ENCODE measurements at places on chromosomes 1 and 21.

GRCh38 chr1:234316937-234317336 is 56.3 kb upstream of the COA6 start:
- DNase-seq, result no peak

- DNase-seq, result no peak
Observed at GRCh38 chr1:82343381-82343780, 542.6 kb downstream of the ADGRL2 start.

DNA sequence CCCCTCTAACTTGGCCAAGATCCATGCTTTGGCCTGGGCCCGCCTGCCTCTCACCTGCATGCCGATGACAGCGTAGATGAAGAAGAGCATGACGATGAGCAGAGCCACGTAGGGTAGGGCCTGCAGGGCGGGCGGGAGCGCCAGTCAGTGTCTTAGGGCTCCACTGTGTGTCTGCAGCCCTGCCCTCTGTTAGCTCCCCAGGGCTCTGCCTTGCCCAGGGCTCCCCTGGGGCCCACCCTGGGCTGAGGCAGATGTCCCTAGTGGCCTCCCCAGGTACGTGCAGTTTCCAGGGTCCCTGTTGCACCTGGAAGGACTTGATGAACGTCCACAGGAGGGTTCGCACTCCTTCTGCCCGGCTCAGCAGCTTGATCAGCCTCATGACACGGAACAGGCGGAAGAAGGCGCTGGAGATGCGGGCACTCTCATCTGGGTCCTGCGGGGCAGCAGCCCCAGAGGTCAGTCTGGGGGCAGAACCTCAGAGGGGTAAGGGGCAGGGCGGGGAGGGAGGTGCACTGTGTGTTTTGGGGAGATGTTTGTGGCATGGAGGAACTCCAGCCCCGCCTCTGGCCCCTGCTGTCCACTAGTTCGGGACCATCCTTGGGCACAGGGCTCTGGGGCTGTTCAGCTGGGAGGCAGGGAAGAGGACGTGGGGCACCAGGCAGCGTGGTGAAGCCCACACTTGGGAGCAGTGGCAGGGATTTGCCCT is 29.8 kb upstream of the KIF21B start:
- no peak for DNase-seq

- no peak for DNase-seq
Observed at GRCh38 chr1:177309880-177310279, 139.1 kb downstream of the BRINP2 start.

DNA sequence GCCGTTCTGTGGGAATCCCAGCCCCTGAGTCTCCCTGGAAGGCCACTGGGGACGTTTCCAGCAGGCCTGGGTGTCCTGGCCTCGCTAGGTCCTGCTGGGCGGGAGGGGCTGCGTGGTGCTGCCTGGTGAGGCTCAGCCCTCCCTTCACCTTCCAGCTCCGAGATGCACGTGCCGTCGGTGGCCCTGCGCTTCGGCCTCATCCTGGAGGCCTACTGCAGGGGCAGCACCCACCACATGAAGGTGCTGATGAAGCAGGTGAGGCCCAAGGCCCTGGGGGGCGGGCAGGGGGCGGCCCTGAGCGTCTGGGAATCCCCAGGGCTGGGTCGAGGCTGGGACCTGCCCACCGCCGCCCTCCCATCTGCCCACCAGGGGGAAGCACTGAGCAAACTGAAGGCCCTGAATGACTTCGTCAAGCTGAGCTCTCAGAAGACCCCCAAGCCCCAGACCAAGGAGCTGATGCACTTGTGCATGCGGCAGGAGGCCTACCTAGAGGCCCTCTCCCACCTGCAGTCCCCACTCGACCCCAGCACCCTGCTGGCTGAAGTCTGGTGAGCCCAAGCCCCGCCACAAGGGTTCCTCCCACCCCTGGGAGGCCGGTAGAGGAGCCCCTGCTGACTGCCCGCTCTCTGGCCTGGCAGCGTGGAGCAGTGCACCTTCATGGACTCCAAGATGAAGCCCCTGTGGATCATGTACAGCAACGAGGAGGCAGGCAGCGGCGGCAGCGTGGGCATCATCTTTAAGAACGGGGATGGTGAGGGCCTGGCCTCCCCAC is 70.3 kb downstream of the PIK3CD start:
- no peak for DNase-seq

GRCh38 chr1:54375712-54376429 is 30.3 kb downstream of the SSBP3 start:
- no peak for DNase-seq

DNA sequence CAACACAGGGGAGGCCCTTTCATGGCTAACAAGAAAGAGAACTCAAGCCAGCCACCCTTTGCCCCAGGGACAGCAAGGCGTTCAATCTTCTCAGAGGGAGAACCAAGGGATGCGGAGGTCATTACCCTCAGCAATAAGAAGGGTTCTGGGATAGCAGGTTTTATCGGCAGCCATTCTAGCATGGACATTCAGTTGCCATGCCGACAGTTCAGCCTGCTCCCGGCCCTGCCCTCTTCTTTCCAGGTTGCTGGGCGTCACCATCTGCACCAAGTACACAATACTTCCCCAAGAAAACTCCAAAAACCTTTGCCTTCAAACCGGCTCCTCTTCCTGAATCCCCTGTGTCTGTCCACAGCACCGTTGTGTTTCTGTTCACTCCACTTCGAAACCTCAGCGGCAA is 47.1 kb downstream of the SYT2 start:
- no peak for DNase-seq

DNA sequence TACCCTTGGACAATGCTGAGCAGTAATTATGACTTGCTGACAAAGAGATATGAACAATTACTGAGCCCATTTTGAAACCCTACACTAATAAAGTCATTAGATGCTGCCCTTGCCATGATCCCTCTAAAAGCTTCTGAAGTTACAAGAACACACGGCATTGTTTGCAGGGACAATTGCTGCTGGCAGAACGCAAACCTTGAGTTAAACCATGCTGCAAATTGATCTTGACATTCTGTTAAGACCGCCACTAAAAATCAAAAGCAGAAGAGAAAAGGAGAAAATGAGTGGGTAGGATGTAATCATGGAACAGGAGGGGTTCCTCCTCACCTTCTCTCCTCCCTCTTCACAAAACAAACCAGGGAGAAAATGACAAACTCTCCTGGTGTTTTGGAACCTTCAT is 136.2 kb upstream of the DMRTA2 start:
- no peak for DNase-seq

DNA sequence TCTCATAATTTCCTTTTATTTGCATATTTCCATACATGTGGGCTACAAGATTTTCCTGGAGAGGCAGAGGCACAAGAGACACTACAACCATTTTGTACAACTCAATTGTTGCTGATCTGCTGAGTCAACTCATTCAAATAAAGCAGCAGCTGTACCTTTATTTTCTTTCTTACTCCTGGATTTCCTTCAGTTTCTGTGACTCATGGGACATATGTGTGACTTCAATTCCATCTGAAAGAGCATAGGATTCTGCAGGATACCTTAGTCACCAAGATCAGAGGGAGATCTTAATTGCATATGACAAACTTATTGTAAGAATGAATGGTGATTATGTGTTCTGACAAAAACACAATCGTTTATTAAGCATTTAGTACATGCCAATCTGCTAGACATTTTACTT is 2219.4 kb downstream of the NCAM2 start:
- DNase-seq, result no peak

- no peak for DNase-seq
Observed at GRCh38 chr1:77925518-77925917, 37.1 kb downstream of the NEXN start.

- no peak for DNase-seq
Observed at GRCh38 chr21:38459490-38459889, 38.8 kb downstream of the ERG start.

DNA sequence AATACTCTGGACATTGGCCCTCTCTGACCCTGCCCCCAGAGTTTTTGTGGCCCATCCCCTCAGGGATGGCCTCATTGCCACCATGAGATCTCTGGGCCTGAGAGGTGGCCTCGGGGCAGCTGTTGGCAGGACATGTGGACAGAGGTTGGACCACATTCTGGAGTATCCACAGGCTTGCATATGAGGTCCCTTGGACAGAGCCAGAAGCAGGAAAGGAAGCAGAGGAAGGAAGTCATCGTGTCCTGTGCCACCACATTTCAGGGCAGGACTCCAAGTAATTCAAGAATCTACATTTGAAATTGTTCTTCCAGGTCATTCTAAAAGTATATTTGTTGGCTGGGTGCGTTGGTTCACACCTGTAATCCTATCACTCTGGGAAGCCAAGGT is 95.9 kb upstream of the PPP2R5A start:
- DNase-seq, result no peak

DNA sequence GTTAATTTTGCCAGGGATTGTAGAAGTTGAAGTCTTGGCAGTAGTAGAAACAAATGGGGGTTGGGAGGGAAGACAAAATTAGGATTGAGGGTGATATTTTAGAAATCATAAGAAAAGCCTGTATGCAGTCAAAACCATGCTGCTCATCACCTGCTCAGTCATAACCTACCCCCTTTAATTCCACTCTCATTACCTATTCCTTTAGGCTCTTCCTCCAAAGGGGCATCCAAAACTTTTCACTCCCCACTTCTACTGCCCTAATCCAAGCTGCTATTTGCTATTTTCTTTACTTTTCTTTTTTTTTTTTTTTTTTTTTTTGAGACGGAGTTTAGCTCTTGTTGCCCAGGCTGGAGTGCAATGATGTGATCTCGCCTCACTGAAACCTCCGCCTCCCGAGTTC is 11.5 kb downstream of the H3-3A start:
- no peak for DNase-seq

DNA sequence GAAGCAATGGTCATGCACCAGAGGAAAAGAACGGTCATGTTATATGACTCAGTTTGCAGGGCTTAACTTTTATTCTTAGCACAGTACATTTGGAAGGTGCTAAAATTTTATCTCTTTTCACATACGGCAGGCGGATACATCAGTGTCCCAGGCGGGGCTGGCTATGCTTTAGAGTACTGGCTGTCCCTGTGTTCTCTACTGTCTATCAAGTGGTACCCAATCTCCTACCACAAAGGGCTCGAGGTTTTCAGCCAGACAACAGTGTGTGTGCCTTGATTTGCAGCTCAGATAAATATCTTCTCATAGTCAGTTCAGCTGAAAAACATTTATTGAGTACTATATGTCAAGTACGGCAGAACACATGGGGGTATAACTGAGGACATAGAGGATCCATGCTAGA is 65.3 kb downstream of the URB2 start:
- DNase-seq, result no peak

- no peak for DNase-seq
Observed at GRCh38 chr21:43943512-43944077, 68.5 kb upstream of the TRAPPC10 start.

- no peak for DNase-seq
Observed at GRCh38 chr1:193767886-193768285, 581.5 kb upstream of the B3GALT2 start.

- DNase-seq, result no peak
Observed at GRCh38 chr1:219580009-219580676, 32.8 kb downstream of the ZC3H11B start.

Measured in inflammatory macrophage treated with lipopolysaccharide for 1 hour (primary cell).